ENCODE measurements at places on chromosomes 3 and 15.

DNA sequence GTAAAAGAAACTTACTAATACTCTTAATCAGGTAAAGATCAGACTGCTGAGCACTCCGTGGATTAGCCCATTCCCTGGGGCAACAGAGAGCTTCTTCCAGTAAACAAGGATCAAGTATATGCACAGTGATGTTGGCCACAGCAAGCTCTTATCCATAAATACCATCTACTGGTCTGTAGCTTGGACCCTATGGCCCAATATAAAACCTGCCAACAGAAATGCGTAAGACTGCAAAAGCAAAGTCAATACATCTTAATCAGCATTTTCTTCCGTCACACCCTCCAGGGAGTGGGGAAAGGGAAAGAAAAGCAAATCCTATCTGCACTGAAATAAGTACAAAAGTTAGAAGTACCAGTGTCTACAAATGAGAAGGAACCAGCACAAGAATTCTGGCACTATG lies 1082.1 kb downstream of the ZPLD1 start:
- DNase-seq: no peak

- DNase-seq: no peak
These were observed 637.9 kb downstream of the PLOD2 start for GRCh38 chr3:145522893-145523651.

- no peak for DNase-seq
These were observed 60.6 kb downstream of the EFCAB12 start for GRCh38 chr3:129367821-129368220.

DNA sequence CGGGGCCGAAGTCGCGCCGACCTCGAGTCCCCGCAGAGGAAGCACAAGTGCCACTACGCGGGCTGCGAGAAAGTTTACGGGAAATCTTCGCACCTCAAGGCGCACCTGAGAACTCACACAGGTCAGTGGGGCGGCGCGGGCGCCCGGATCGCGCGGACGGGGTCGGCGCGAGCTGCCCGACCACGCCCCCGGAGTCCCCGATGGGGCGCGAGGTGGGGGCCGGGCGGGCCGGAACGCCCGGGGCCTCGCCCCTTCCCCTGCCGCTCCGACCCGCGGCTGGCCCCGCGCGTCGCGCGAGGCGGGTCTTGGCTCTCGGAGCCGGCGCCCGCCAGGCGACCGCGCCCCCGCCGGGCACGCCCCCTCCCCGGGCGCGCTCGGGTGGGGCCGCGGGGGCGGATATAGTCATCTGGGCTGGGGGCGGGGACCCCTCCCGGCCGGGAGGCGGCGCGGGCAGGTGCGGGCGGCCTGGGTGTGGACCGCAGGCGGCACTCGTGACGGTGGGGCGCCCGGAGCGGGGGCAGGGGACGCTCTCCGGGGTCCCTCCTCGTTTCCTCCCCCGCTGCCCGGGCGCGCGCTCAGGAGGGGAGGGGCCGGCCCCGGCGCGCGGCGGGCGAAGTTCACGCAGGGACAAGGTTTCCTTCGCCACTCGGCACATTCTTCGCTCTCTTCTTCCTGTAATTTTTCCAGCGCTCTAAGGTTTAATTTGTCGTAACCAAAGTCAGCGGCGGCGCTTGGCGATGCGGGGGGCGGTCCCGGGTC lies 1.2 kb downstream of the KLF13 start:
- no peak for DNase-seq

GRCh38 chr15:72515591-72516389 lies 41.7 kb downstream of the ARIH1 start:
- no peak for DNase-seq

DNA sequence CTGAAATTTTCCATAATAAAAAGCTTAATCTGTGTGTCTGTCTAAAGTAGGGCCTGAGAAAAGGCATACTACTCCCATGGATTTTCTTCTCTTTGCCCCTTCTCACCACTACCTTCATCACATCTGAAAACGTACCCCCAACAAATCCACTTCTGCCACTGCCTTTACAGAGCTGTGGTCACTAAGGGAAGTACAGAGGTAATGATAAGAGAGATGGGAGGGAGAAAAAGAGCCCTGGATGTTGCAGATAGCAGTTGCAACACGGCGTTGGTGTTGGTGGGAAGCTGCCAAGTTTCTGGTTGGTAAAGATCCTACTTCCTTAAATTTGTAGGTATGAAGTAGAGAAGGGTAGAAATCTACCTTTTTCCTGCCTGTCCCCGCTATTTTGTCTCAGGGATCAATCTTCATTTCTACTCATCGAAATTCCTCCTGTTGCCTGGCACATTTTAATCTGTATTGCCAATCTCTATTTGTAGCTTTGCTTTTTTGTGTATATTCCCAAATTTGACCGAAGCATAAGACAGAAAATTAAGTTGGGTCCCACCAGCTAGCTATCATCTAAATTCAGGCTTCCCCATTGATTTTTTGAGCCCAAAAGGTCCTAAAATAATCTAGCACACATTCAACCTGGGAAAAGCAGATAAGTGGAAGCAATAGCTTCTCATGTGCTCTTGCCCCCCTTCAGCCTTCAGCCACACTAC lies 102.9 kb downstream of the TFDP2 start:
- DNase-seq: no peak

DNA sequence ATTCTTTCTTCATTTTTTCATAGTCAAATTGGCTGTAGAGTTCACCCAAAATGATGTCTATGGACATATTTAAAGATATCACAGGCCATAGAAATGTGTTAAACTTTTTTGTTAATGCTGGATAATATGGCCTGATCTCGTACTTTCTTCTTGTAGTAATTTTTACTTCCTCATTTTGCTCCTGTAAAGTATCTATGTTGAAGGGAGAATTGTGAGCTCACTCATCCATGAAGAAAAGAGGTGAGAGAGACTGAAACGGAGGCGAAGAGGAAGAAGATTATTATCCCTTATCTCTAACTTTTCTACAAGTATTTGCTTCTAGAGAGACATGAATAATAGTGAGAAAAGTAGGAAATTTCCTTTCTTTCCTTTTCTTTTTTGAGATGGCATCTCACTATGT lies 613.8 kb upstream of the TBL1XR1 start:
- no peak for DNase-seq

GRCh38 chr3:30020380-30020779 lies 586.0 kb upstream of the TGFBR2 start:
- no peak for DNase-seq

DNA sequence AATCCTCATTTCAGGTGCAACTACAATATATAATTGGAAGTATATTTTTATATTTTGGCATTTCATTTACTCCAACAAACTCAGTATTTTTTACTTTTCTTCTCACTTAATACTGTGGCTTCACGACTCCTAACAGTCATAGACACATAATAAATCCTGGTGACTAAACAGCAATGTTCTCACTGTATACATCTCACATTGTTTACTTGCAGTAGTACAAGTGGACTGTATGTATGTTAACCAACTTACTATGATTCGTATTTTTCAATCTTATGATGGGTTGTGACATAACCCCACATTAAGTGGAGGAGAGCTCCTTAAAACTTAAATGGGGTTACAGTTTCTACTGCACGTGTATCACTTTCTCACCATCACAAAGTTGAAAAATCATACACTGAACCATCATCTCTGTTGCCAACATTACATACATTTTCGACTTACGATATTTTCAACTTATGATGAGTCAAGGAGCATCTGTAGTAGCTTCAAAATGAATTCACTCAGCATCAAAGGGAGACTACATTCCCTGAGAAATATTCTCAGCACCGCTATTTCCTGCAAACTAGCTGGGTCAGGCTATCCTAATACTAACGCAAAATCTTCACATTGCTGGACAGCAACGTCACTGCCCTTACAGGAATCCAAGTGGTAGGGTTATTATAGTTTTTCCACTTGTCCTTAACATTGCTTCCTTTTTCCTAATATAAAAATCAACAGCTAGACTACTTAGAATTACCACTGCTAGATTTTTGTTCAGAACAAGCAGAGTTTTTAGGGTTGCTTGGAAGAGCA lies 7.3 kb downstream of the ADAM10 start:
- DNase-seq: no peak

DNA sequence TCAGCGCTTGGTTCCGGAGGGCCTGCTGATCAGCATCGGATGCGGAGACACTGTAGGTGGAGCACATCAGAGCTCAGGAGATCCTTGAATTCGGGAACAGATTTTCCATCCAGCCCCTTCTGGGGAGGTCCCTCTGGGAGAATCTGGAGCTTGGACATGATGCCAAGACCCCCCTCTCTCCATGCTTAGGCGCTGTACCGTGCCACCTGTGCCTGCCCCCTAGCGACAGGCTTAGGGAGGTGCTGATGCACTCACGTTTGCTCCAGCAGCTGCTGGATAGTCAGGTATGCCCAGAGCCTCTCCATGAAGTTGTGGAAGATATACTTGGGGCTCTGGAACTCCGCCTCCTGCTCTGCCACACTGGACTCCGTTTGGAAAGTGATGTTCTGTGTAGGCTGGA lies 9.7 kb downstream of the ITIH4 start:
- DNase-seq: no peak

DNA sequence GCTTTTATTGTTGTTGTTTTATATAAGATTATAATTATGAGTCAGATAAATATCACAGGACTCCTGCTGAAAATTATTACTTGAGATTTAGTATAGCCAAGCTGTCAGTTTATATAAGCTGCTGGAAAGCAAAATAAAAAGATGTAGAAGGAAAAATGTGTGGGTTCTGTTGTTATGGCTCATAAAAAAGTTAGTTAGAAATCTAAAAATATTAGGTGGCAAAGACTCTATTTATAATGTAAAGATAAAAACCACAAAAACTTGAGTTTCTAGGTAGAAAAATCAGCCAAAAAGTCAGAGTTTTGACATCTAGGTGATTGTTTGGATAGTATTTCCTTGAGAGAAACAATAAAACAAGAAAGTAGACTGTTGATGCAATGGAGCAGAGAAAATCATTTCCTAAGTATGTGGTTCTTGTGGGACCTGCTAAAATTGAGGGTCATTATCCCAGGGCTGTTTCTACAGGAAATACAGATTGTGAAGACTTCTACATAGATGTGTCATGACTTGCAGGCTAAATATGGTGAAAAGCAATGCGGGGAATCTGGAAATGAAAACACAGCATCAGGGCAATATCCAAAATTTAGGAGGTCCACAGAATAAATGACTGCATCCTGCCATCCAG lies 1109.6 kb upstream of the CADM2 start:
- DNase-seq: no peak

- DNase-seq: no peak
These were observed 83.1 kb downstream of the GAP43 start for GRCh38 chr3:115706311-115706829.

- DNase-seq: no peak
These were observed 50.9 kb downstream of the MYL3 start for GRCh38 chr3:46812237-46812791.

- no peak for DNase-seq
These were observed 144.7 kb upstream of the ARRDC4 start for GRCh38 chr15:97815835-97816234.

- peak; percentile 75 for DNase-seq
These were observed 105.5 kb downstream of the IQSEC1 start for GRCh38 chr3:12967606-12968351.

- no peak for DNase-seq
These were observed 3.4 kb upstream of the DISP2 start for GRCh38 chr15:40354408-40355171.

DNA sequence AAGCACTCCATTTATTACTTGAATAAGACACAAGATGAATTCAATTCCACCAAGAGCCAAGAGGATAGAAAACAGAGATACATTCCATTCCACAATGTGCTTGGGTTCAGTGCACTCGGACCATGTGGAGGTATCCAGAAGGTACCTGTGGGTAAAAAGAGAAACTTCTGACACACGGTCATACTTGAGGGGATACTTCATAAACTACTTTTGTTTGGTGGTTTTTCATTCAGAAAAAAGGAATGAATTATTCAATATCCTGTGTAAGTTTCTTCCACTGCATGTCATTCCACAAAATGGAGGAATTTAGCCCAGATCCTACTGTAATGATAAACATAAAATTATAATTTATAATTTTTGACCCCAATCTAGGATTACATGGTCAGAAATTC lies 5.7 kb downstream of the TM4SF1 start:
- DNase-seq: no peak

DNA sequence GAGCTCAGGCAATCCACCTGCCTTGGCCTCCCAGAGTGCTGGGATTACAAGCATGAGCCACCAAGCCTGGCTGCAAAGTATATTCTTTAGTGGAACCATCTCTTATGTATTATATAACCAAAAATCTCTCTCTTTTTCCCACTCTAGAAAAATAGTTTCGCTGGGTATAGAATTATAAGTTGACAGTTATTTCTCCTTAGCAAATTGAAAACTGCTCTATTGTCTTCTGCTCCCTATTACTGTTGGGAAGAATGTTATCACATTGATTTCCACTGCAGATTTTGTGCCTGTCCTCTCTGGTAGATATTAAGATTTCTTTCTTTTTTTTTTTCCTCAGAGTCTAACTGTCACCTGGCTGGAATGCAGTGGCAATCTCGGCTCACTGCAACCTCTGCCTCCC lies 10.2 kb upstream of the DHX30 start:
- no peak for DNase-seq

GRCh38 chr3:194092881-194093301 lies 43.1 kb upstream of the HES1 start:
- no peak for DNase-seq

DNA sequence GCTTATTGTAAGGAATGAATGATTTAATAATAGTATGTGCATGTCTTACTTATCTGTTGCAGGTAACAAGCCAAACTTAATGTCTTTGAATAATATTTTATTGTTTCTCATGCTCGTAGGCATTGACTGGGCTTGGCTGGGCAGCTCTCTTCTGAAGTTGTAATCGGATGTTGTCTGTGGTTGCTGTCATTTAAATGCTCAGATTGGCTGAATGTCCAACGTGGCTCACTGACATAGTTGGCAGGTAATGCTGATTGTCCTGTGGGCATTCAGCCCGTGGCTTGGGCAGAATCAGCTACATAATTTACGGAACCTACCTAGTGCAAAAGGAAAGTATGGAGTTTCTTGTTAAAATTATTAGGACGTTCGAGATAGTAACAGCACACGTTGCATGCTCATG lies 297.4 kb upstream of the GBE1 start:
- no peak for DNase-seq

DNA sequence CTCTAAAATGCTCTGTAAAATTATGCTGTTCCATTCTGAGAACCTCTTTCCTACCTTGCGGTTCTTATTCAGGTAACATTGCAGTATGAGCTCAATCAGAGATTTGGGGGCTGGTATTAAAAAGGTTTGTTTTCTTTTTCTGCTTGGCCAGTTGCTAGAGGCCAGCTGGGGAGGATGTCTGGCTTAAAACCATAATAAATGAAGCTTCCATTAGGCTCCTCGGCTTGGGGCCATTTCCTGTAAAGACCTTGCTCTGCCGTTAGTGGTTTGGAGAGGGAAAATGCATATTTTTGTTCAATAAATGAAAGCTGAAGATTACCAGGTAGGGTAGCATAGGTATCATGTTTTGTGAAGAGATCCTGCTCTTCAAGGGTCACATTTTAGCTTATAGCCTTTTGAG lies 55.2 kb downstream of the MCTP2 start:
- DNase-seq: no peak

DNA sequence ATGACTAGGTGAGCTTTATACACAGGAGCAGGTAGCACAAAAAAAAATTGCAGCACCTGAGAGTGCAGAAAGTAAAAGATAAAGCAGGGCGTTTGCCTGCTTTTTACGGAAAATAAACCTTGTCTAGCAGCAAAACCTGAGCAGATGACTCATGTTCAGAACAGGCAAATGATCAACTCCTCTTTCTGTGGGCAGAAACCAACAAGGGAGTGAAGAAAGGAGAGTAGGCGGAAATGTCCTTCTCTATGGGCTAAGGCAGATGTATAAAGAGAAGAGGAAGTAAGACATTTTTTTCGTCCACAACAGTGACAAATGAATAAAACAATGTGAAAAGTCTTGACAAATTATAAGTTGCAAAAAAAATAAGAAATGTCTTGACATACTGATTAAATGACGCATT lies 24.5 kb upstream of the GMNC start:
- DNase-seq: no peak

Measured in amniotic stem cell (primary cell).